ENCODE measurements at places on chromosomes 7 and 10.

DNA sequence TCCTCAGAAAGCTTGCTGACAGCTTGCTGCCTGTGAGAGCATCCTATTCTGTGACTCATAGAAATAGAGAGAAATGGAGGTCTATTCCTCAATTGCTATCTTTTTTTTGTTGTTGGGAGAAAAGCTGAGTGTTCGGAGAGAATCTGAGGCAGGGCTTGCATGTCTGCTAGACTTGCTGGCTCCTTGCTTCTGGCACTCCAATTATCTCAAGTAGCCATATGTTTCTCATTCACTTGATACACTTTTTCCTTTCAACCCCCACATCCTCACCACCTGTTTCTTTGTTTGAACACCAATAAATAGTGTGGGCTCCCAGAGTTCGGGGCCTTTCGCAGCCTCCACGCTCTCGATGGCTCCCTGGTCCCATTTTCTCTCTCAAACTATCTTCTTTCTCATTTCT is 172.2 kb downstream of the SH2D4B start:
- no peak for DNase-seq

GRCh38 chr10:47043928-47044538 is 132.8 kb downstream of the PTPN20 start:
- no peak for DNase-seq

GRCh38 chr10:63281967-63282366 is 148.8 kb downstream of the NRBF2 start:
- no peak for DNase-seq

- DNase-seq: no peak
Observed at GRCh38 chr7:118057404-118057803, 126.6 kb upstream of the LSM8 start.

DNA sequence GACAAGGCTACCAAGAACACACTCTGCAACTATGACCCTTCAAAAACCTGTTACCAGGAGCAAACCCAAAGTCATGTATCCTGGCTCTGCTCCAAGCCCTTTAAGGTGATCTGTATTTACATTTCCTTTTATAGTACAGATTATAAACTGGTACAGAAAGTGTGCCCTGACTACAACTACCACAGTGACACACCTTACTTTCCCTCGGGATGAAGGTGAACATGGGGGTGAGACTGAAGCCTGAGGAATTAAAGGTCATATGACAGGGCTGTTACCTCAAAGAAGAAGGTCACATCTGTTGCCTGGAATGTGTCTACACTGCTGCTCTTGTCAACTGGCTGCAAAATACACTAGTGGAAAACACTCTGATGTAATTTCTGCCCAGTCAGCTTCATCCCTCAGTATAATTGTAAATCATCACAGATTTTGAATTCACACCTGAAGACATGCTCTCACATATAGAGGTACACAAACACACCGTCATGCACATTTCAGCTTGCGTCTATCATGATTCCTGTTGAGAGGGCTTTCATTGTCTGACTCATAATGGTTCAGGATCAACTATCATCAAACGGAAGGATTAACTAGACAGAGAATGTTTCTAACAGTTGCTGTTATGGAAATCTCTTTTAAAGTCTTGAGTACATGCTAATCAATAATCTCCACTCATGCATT is 318.3 kb downstream of the NXPH1 start:
- DNase-seq: no peak

DNA sequence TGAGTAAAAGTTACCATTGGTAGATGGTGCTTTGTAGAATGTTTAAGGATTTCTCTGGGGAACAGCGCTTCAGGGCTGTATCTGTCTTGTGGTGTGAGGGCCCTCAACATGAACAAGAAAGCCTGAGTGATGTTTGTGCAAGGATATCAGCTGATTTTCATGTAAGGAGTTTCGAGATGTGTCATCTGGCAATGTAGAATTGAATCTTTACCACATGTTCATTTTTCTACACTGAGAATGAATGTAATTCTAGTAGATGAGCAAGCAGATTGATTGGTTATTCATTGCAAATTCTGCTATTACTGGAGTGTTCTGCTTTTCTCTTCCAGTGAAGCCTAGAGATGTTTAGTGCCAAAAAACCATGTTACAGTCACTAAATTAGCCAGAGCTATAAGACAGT is 87.7 kb downstream of the ST7 start:
- no peak for DNase-seq

DNA sequence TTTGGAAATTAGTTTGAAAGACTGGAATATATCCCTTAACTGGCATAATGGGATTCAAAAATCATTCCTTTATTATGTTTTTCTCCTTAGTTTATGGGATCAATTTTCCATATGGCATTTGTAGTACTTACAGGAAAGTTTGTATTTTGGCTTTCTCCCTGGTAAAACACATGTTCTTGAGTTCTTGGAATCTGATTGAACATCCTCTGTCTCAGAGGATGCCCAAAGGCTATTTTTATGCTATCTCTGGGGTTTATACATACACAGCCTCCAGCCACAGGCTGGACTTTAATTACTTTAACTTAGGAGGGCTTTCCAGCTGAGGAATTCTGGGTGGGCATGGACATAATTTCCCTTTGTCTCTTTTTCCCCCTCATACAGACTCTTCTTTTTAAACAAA is 236.4 kb downstream of the HGF start:
- DNase-seq: no peak

GRCh38 chr10:86967481-86967941 is 771 bp upstream of the ADIRF start:
- DNase-seq: no peak

- DNase-seq: no peak
Observed at GRCh38 chr10:119461380-119461779, 81.1 kb downstream of the RGS10 start.

GRCh38 chr10:13971601-13972475 is 358.9 kb downstream of the FRMD4A start:
- no peak for DNase-seq

- no peak for DNase-seq
Observed at GRCh38 chr7:130877236-130877990, 143.4 kb upstream of the KLF14 start.

DNA sequence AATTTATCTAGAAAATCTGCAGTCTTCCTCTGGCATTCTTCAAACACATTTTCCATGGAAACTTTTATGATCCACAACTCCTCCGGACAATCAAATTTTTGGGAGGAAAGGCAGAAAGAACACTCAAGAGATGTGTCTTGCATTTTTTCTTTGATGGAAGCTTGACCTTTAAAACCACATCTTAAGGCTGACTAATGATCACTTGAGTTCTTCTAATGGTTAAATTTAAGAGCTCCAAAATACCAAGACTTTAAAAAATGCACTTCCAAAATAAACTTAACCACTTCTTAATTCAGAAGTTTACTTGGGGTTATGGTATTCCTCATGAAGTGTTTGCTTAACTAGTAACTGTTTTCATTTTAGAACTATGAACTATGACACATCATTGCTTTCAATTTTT is 43.3 kb downstream of the ETV1 start:
- no peak for DNase-seq

GRCh38 chr7:15848362-15848761 is 161.9 kb upstream of the MEOX2 start:
- DNase-seq: no peak

GRCh38 chr10:28951484-28951883 is 274.2 kb downstream of the BAMBI start:
- peak; percentile 10 for DNase-seq
